ENCODE measurements at places on chromosomes 16 and 17.

DNA sequence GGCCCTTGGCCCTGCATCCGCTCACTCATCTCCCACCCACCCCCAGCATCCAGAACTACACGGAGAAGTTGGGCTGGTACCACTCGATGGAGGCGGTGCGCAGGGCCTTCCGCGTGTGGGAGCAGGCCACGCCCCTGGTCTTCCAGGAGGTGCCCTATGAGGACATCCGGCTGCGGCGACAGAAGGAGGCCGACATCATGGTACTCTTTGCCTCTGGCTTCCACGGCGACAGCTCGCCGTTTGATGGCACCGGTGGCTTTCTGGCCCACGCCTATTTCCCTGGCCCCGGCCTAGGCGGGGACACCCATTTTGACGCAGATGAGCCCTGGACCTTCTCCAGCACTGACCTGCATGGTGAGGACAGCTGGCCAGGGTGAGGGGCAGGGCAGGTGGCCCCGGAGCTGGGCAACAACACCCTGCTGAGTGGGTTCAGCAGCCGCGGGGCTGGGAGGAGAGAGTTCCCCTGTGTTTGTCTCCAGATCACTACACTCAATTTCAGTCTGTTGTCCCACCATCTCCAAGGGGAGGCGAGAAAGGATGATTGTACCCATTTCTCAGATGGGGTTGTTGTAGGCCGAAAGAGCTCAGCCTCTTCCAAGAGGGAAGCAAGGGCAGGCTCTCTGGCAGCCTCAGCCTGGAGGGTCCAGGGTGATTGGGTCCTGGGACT is 14.4 kb downstream of the MMP15 start:
- DNase-seq, result no peak

- no peak for DNase-seq
Observed at GRCh38 chr16:31467151-31467773, 4.7 kb upstream of the TGFB1I1 start.

DNA sequence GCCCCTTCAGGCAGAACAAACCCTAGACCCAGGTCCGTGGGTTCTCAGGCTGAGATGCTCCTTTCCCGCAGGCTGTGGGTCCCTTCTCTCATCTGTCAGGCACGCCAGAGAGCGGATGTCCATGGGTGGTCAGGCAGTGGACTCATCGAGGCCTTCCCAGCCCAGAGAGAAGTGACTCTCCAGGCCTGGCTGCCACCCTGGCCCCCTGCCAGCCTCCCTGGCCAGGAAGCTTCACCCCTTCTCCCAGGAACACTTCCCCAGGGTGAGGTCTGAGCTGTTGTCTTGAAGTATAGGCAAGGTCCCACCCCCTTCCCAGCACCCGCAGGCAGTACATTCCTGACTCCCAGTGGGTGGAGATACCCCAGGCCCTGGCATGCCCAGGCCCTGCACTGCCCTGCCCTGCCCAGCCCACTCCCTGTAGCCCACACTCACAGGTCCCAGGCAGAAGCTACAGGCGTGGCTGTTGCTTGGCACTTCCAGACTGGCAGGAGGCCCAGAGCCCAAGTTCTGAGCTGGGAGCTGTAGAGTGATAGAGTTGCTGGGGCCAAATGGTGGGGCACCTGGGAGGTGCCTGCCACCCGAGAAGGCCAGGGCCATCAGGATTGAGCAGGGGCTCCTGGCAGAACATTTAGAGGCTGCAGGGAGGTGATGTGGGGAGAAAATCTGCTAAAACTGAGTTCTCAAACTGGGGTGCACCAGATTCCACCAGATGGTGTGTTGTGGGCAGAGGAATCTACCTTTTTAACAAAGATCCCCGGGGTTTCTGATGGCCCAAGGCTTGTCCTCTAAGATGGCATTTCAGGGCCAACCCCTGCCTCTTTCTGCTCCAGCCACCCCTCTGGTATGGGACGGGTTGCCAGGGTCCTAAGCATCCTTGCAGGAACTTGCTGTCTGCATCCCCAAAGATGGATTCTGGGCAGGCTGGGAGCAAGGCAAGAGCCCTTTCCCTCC is 6.7 kb downstream of the ITGA3 start:
- peak; percentile 90 for DNase-seq

DNA sequence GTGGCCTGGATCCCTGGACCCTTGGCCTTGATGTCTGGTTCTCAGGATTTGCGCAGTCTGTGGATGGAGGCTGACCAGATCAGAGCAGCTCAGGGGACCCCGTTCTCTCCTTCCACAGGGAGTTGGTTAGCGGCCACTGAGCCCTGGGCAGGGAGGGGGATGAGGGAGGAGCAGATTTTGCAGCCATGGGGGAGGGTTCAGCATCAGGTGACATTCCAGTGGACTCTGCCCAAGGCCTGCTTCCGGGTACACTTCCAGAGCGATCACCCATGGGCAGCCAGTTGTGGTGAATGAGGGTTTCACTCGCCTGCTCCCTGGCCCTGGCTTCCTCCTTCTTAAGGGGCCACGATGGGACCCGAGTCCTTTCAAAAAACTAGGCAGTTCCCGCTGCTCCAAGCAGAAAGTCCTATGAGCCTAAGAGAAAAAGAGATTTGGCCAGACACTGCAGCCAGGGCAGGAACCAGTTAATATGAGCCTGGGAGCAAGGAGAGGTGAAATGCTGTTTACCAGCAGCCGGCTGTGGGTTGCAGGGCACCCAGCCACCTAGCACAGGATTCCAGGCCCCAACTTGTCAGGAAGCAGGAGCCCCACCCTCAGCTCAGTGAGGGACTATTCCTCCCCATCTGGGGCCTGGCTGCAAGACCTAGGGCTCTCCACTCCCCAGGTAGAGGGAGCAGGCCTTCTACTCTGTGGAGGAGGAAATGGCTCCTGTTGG is 4.7 kb upstream of the GPRC5C start:
- no peak for DNase-seq

GRCh38 chr16:89565256-89565505 is 4.7 kb downstream of the RPL13 start:
- no peak for DNase-seq

DNA sequence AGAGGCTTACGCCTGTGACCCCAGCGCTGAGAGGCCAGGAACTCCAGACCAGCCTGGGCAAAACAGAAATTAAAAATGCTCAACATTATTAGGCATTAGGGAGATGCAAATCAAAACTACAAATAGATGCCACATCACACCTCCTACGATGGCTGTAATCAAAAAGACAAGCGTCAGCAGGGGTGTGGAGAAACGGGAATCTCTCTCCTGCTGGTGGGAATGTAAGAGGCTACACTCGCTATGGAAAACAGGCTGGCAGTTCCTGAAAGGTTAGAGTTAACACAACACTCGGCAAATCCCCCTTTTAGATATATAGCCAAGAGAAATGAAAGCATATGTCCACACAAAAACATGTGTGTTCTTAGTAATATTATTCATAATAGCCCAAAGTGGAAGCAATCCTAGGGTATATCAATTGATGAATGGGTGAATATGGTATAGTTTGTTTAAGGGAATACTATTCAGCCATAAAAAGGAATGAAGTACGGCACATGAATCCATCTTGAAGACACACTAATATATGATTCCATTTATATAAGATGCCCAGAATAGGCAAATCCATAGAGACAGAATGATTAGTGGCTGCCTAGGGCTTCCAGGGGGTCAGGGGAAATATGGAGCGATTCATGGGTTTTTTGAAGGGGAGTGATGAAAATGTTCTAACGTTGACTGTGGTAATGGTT is 1.8 kb upstream of the NPRL3 start:
- DNase-seq, result no peak

- DNase-seq, result no peak
Observed at GRCh38 chr17:7707446-7707845, 2.4 kb downstream of the EFNB3 start.

GRCh38 chr16:53285236-53285635 is 149.0 kb upstream of the RBL2 start:
- DNase-seq, result no peak

DNA sequence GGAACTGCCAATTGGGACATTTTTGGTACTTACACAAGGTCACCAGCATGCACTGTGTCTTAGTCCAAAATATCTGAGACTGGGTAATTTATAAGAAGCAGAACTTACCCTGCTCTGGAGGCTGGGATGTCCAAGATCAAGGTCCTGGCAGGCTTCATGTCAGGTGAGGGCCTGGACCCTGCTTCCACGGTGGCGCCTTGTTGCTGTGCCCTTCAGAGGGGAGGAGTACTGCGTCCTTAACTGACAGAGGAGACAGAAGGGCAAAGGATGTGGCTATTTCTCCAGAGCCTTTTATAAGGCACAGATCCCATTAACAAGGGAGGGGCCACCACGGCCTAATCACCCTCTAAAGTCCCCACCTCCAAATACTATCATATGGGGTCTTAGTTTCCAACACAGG is 178.9 kb downstream of the C16orf95 start:
- no peak for DNase-seq

- DNase-seq, result peak; percentile 93
Observed at GRCh38 chr16:70694088-70694867, 8.4 kb upstream of the MTSS2 start.

DNA sequence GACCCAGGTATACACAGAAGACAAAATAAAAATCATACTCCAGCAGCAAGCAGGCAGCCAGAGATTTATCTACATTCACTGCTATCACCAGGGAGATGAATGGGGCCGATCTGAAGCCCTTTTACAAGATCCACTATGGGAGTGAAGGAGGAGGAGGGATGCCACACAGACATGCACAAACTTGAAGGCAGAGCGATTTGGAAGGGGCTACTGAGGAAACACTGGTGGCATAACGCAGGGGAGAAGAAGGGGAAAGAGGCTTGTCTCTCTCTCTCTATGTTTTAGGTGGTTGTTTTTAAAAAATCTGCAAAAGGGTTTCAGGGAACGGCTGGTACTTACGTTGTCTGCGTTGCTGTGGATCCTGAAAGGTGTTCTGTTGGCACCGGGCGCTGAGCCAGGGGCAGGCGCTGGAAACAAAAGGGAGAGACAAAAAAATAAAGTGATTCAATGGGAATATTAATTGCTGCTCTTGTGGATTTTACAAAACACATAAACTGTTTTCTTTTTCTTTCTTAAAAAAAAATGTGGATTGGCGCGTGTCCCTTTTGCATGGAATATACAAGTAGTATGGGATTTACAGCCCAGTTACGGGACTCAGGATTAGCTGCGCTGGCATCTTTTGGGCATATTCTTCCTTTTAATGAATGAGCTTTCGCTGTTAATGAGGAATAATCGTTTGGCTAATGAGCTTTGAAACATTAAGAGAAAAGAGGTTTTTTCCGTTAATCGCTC is 255.3 kb upstream of the PMFBP1 start:
- DNase-seq, result no peak

DNA sequence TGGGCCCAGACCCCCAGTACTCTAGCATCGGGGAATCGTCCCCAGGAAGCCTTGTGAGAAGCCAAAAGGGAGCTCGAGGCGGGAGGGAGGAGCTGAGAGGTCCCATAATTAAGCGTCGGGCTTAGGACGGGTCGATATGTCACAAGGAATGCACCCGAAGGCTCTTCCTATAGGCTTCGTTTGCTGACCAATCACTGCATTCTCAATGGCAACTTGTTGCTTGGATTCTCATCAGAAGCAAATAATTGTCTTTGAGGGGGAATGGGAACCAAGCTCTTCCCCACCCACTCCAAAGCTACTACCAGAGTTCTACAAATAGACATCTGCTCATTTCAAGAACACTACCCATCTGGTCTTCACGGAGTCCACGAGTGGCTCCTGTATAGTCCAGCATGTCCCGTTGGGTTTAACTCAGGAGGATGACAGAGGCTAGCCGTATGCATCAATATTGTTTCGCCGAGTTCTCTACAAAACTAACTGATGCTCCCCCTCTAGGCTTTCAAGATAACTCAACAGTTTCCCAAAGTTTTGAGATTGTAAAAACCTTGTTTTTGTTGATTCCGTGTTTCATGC is 628 bp upstream of the BLMH start:
- no peak for DNase-seq
